ENCODE measurements at places on chromosomes 1 and 21. TPM values are rescaled to one million over a fixed set of nuclear protein-coding genes. Genes with fewer than 3 reads are reported as not detected.
A peak's percentile ranks its signal among the peaks of the same experiment; 100 is the strongest.

GPR157 gene
- 1.6 TPM for total RNA-seq

CAMTA1 gene
- total RNA-seq, result 159 TPM

ROR1 gene
- total RNA-seq, result 27.3 TPM

AZIN2 gene
- 1.4 TPM for total RNA-seq

SPRR2E gene
- total RNA-seq, result not detected

WDR64 gene
- total RNA-seq, result not detected

GJB5 gene
- not detected for total RNA-seq

FCRL2 gene
- total RNA-seq, result not detected

PRR9 gene
- total RNA-seq, result not detected

CD247 gene
- not detected for total RNA-seq

SYCP1 gene
- not detected for total RNA-seq

BLZF1 gene
- 44.2 TPM for total RNA-seq

PDE4B gene
- 11.8 TPM for total RNA-seq

DNA sequence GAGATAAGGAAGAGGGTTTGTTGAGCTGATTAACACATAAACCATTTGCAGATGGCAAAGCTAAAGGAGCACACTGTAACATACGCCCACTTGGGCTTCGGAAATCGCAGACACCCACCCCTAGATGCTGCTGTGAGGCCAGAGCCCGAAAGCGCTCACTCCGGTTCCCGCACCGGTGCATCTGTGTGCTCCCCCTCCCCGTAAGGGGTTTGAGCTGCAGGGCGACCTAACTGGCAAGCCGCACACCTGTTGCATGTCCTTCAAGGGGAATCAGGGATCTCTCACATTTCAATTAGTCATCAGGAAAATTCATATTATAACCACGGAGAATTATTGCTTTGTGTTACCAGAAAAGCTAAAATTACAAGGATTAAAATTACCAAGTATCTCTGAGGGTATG, 1.4 kb upstream of the CFH start:
- DNase-seq, result no peak

DNA sequence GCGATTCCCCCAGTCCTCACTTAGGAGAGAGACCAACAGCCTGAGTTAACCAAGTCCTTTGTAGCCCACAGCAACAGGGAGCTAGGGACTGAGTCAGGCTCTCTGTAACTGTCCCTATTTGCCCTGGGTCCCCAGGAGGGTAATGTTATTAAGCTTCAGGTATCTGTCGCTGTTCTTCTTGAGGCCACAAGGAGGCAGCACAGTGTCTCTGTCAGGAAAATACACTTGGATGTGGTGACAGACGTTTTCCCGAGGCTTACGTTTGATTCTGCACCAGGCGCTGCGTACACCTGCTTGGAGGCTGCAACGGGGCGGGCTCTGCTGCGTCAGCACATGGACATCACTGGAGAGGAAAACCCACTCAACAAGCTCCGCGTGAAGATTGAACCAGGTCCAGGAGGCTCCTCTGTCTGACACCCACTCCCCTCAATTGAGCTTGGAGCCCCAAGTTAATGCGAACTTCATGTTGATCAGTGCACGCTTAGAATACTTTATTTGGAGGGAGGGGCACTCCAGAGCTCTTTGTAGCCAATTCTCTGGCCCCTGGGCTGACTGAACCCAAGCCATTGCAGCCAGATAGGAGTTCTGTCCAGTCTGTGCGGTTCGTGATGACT, 10.7 kb upstream of the ELF3 start:
- no peak for DNase-seq

- no peak for DNase-seq
These were observed 226.6 kb downstream of the RERE start for GRCh38 chr1:8590721-8591351.

DNA sequence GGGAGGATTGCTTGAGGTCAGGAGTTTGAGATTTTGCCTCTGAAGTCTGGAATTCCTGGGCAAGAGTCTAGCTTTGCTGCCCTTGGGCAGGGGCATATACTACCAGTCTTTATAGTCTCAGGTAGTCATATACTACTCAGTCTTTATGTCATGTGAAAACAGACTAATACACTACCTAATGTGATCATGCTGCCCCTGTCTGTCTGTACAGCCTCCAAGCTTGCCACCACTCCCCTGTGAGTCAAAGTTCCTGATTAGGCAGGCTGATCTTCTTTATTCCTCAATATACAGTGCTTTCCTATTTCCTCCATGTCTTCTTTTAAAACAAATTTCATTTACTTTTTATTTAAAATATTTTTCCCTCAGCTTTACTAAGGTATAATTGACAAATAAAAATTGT, 105.3 kb upstream of the BEND5 start:
- no peak for DNase-seq

GRCh38 chr1:224380003-224380402, 23.3 kb downstream of the CNIH4 start:
- no peak for DNase-seq

DNA sequence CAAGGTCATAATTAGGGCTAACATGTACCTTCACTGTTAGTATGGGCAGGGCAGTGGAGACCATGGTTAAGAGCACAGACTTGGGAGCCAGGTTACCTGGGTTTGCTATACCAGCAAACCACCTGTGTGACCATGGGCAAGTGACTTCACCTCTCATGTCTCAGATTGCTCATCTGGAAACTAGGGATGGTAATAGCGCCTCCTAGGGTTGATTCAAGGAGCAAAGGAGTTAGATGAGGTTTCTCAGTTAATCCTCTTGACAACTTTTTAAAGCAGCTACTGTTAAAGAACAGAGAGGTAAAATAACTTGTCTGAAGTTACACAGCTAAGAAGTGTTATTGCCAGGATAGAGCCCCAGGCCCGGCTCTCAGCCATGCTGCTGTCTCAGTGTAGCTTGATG, 790 bp upstream of the MATN1 start:
- DNase-seq, result no peak

- no peak for DNase-seq
These were observed 192.4 kb downstream of the LRRIQ3 start for GRCh38 chr1:74005533-74005932.

- DNase-seq, result no peak
These were observed 31.5 kb downstream of the CHD5 start for GRCh38 chr1:6148497-6149241.

GRCh38 chr1:90417126-90417525, 300.0 kb downstream of the BARHL2 start:
- DNase-seq, result no peak

DNA sequence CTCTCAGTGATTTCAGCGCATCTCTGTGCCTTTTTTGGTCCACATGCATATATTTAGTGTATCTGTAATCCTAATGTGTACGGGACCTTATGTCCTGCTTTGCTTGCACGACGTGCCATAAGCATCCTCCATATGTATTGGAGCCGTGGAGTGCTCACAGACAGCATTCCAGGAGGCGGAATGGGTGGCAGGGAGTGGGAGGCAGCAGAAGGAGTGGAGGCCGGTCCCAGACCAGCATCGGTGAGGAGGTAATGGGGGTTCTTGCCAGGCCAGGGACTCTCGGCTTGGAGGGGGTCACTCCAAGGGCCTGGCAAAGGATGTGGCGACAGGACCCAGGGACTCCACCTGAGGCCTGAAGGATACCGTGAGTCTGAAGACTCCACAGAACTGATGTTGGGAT, 185.0 kb downstream of the CAMTA1 start:
- DNase-seq, result no peak

- DNase-seq, result peak; percentile 63
These were observed 45.4 kb upstream of the POFUT2 start for GRCh38 chr21:45332981-45333582.

DNA sequence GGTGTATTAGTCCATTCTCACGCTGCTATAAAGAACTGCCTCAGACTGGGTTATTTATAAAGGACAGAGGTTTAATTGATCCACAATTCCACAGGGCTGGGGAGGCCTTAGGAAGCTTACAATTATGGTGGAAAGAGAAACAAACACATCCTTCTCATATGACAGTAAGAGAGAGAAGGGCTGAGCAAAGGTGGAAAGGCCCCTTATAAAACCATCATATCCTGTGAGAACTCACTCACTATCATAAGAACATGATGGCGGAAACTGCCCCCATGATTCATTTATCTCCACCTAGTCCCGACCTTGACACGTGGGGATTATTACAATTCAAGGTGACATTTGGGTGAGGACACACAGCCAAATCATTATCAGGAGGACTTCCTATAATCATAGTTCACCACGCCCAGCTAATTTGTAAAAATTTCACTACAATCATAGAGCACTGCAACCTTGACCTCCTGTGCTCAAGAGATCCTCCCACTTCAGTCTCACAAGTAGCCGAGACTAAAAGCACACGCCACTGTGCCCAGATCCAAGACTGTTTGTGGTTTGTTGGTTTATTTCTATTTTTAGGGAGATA, 164.9 kb downstream of the RERE start:
- DNase-seq, result no peak

- DNase-seq, result no peak
These were observed 61.6 kb downstream of the MAP3K21 start for GRCh38 chr1:233389169-233389568.

GRCh38 chr1:159990005-159990404, 36.0 kb upstream of the SLAMF9 start:
- DNase-seq, result no peak

- no peak for DNase-seq
These were observed 625 bp downstream of the KLHDC7A start for GRCh38 chr1:18481190-18481920.

DNA sequence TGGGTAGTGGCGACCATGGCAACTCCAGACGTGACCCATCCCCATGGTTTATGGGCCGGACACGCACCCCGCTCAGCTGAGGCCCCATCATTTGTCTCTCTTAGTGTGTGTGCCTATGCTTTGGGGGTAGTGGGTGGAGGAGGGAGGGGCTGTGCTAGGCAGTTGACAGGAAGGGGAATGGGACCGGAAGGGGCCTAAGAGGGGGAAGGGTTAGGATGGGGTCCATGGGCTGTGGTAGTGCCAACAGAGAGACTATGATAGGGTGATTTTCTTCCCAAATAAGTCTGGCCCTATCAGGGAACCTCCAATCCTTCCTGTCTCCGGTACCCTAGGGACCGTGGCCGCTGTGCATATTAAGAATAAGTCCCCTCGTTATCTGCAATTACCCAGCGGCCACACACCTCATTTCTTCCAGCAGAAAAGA, 9.9 kb downstream of the DMAP1 start:
- DNase-seq, result no peak

- peak; percentile 94 for DNase-seq
These were observed 27.2 kb downstream of the ERI3 start for GRCh38 chr1:44327679-44328491.

DNA sequence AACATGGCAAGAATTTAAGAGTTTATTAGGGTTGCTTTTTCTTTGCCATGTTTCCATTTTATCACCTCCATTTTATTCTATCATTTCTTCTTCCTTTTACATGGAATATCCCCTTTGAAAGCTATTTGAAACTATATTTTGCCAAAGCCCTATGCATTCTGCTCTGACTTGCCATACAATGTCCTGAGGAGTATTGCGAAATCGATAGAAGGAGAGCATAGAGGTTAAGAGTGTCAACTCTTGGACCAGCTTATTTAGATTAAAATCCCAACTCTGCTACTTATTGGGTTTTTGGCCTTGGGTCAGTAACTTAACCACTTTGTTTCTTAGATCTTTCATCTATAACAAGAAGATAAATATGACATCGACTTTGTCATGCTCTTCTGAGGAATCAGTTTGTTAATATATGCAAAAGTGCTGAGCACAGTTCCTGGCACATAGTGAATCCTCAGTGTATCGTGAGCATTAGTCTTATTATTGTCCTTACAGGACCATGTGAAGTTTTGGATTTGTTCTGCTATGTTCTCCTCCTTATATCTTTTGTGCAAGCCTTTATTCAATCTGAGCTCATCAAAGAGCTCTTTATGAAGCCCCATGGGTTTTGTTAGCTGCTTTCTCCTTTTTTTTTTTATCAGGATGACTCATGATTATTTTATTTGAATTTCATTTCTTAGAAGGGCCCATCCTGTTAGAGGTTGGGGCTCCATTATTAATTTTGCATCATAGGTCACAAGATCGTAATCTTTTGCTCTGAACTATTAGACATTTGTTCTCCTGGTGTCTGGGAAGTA, 17.6 kb downstream of the ACKR1 start:
- no peak for DNase-seq

- no peak for DNase-seq
These were observed 296.8 kb downstream of the TPR start for GRCh38 chr1:186078245-186078644.

GRCh38 chr1:3186526-3186921, 117.5 kb downstream of the PRDM16 start:
- DNase-seq, result peak; percentile 84

GRCh38 chr1:160134791-160135572, 16.4 kb upstream of the ATP1A4 start:
- no peak for DNase-seq

DNA sequence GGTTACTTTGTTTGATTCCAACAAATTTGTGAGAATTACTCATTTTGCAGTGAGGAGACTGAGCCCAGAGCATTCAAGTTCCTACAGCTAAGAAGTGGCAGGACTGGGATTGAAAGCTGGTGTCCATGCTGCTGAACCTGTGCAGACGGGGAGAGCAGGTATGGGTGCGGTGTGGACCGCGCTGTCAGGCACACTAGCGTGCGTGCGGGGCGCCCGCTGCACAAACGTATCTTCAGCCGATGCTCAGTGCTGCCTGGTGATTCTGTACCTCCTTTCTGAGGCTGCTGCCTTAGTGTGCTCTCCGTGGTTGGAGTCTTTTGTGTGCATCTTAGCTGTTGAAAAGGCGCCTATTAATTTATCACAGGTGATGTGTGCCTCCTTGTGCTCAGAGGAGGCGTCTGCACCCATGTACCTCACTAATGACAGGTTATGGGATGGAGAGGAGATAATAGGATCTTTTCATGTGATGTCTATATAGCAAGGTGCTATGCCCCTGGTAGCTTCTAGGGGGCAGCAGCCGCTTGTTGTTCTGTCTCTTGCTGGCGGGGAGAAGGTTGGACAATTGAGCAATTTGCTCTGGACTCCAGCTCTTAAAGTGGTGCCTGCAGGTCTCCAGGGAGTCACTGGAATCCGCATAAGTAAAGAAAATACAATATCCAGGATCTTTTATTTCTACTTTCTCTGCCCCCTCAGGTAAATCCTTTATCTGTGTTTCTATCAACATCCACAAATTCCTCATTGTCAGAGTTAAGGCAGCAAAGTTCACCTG, 32.5 kb downstream of the PEX14 start:
- DNase-seq, result peak; percentile 86

DNA sequence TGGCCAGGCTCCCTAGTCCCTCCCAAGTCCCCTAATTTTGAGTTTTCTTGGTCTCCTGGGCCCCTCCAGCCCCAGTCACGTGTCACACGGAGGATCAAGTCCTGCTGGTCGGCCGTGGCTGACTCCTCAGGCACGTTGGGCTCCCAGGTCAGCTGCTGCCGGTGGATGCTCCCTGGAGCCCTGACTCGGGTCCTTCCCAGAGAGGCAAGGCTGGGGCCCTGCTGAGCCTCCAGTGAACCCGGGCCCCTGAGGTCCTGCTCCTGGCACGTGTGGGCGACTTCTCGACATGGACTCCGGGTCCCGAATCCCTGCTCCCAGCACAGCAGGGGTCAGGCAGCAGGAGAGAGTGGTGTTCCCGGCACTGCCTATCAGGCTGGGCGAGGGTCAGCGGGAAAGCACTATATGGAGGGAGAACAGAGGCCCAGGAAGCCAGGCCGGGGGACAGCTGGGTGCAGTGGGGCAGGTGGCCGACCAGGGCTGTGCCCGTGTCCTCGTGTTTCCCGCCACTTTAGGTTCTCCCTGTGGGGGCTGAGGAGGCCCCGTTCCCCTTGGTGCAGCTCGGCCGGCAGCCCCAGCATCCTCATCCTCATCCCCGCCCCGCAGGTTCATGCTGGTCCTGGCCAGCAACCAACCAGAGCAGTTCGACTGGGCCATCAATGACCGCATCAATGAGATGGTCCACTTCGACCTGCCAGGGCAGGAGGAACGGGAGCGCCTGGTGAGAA, 13.2 kb downstream of the TMEM240 start:
- no peak for DNase-seq
